ENCODE measurements at places on chromosomes 1 and 21. TPM values are rescaled to one million over a fixed set of nuclear protein-coding genes. Genes with fewer than 3 reads are reported as not detected.

GRCh38 chr1:233790662-233791371 lies 113.7 kb upstream of the SLC35F3 start:
- no peak overlapping the region for H3K27ac ChIP-seq
- peak; percentile 67 for DNase-seq
- no peaks in the 10 kb centered on the region for H3K4me1 ChIP-seq
- H3K4me3 ChIP-seq, result no peak overlapping the region
- H3K27me3 ChIP-seq, result no peaks in the 10 kb centered on the region
- H3K36me3 ChIP-seq, result no peaks in the 10 kb centered on the region

- no peak overlapping the region for H3K4me3 ChIP-seq
- no peaks in the 10 kb centered on the region for H3K27me3 ChIP-seq
- DNase-seq, result no peak
- H3K4me1 ChIP-seq, result peaks cover 12% of the 10 kb centered on the region
- H3K27ac ChIP-seq, result no peak overlapping the region
- no peaks in the 10 kb centered on the region for H3K36me3 ChIP-seq
Observed at GRCh38 chr1:66757722-66758240, 5.5 kb downstream of the DYNLT5 start.

The SPRR2B gene
- total RNA-seq, result not detected

- H3K4me1 ChIP-seq, result peaks cover 20% of the 10 kb centered on the region
- peak overlapping the region; percentile 77 for H3K4me3 ChIP-seq
- peak; percentile 23 for DNase-seq
- H3K36me3 ChIP-seq, result no peaks in the 10 kb centered on the region
Observed at GRCh38 chr1:84688463-84689061, 1.7 kb downstream of the SSX2IP start.

DNA sequence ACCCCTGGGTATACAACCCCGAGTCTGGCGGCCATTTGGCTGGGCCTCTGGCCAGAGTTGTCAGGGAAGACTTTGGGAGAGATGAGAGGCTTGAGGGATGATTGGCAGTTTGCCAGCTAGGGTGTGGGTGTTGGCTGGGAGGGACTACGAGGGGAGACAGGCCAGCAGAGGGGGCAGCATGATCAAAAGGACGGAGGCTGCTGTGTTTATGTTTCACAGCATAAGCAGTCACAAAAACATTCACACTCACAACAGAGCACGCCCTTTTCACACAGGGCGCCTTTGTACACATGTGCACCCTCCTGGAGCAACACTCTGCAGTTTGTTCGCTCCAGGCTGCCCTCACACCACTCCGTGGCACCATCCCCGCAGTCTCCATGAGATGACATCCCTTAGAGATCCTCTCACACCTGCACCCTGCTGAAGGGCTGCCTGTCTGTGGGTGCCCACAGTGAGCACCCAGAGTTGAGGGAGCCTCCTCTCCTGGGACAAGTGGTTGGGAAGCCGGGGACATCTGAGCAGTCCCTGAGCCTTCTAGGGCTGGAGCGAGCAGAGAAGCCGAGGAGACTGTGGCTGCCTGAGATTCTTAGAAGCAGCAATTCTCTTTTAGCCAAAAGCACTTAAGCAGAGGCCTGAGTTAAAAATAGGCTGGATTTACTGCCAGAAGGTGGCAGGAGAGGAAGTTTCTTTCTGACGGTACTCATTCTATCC lies 15.4 kb downstream of the EFNA3 start:
- peaks cover 7% of the 10 kb centered on the region for H3K4me1 ChIP-seq
- H3K27me3 ChIP-seq, result no peaks in the 10 kb centered on the region
- H3K4me3 ChIP-seq, result no peak overlapping the region
- no peak overlapping the region for H3K27ac ChIP-seq
- no peaks in the 10 kb centered on the region for H3K36me3 ChIP-seq

DNA sequence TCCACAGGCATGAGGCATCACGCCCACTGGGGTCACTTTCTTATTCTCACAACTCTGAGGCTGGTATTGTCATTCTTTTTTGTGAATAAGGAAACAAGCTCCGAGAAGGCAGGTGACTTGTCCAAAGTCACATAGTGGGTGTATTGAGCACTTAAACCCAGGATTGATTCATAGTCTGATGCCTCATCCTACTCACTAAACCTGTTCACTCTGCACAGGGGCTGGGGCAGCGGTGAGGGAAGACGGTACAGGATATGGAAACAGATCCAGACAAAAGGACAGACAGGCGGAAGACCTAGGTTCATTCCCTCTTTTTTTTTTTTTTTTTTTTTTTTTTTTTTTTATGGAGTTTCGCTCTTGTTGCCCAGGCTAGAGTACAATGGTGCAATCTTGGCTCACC lies 56.6 kb downstream of the NKAIN1 start:
- H3K4me3 ChIP-seq, result no peak overlapping the region
- no peak for DNase-seq
- no peak overlapping the region for H3K27ac ChIP-seq
- H3K27me3 ChIP-seq, result peaks cover 10% of the 10 kb centered on the region

DNA sequence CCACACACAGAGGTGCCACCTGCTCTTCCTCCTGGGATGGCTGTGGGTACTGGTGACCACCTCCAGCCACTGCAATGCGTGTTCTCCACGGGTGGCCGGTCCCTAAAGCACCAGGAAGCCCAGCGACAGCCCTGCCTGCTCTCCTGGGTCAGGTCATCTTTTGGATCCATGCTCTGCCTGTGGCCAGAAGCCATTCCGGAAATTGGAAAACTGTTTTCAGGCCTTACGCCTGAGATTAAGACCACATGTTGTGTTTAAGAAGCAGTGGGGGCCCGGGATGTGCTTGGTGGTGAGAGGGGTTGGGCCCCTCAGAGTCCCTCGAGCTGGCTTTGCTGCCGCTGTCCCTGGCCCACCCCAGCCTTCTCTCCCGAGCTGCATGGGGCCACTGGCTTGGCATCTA lies 150.8 kb downstream of the PEX14 start:
- H3K4me3 ChIP-seq, result no peak overlapping the region
- H3K4me1 ChIP-seq, result no peaks in the 10 kb centered on the region
- H3K27me3 ChIP-seq, result no peaks in the 10 kb centered on the region
- no peak for DNase-seq
- peaks cover 2% of the 10 kb centered on the region for H3K36me3 ChIP-seq

GRCh38 chr1:230076121-230076520 lies 9.1 kb downstream of the GALNT2 start:
- DNase-seq, result no peak
- no peak overlapping the region for H3K27ac ChIP-seq
- H3K4me3 ChIP-seq, result no peak overlapping the region

- H3K4me1 ChIP-seq, result peaks cover 12% of the 10 kb centered on the region
- no peak for DNase-seq
- no peaks in the 10 kb centered on the region for H3K36me3 ChIP-seq
Observed at GRCh38 chr1:199176713-199177112, 537.9 kb downstream of the PTPRC start.

GRCh38 chr21:21102896-21103295 lies 104.7 kb downstream of the NCAM2 start:
- no peaks in the 10 kb centered on the region for H3K36me3 ChIP-seq
- no peaks in the 10 kb centered on the region for H3K27me3 ChIP-seq
- no peak for DNase-seq
- peaks cover 6% of the 10 kb centered on the region for H3K4me1 ChIP-seq
- no peak overlapping the region for H3K27ac ChIP-seq

GRCh38 chr21:35219291-35219690 lies 170.2 kb upstream of the RUNX1 start:
- no peak for DNase-seq
- no peaks in the 10 kb centered on the region for H3K4me1 ChIP-seq
- H3K4me3 ChIP-seq, result no peak overlapping the region
- no peaks in the 10 kb centered on the region for H3K36me3 ChIP-seq

The RER1 gene
- total RNA-seq, result 152 TPM

DNA sequence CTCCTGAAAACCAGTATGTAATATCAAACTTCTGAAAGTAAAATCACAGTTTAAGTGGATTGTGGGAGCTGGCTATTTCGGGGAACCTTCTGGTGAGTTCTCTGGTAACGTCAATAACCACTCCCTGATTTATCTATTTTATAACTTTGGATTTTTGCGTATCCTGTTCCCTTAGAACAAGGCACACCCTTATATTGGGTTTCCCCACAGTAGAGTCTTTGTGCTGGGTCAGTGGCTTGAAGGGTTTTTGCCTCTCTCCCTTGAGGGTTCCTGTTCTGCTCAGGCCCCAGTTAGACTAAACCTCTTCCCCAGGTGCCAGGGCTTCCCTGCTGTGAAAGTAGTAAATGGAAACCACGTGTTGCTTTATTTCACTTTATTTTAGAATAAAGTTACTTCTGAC lies 21.3 kb downstream of the CCN1 start:
- DNase-seq, result no peak
- no peaks in the 10 kb centered on the region for H3K27me3 ChIP-seq
- no peak overlapping the region for H3K27ac ChIP-seq
- peaks cover 3% of the 10 kb centered on the region for H3K4me1 ChIP-seq
- H3K36me3 ChIP-seq, result no peaks in the 10 kb centered on the region

The ERG gene
- not detected for total RNA-seq

DNA sequence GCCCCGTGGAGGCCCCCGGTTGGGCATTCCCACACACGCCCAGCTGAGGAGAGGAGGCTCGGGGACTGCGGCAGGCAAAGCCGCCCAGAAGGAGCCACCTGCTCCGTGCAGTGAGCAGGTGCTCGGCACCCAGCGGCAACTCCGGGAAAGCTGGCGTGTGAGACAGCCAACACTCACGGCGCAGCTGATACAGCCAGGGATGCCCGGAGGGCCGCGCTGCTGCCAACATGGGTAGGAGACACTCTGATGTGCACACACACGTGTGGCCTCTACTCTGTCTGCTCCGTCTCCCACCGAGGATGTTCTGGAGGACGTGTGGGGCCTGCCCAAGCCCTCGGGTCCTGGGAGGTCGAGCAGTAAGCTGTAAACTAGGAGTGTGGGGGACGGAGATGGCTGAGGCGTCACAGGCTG lies 12.9 kb downstream of the MORN1 start:
- H3K27me3 ChIP-seq, result no peaks in the 10 kb centered on the region
- no peaks in the 10 kb centered on the region for H3K36me3 ChIP-seq
- DNase-seq, result no peak
- no peaks in the 10 kb centered on the region for H3K4me1 ChIP-seq
- no peak overlapping the region for H3K4me3 ChIP-seq

GRCh38 chr1:224458996-224459395 lies 24.4 kb upstream of the WDR26 start:
- no peak for DNase-seq
- H3K4me1 ChIP-seq, result peaks cover 8% of the 10 kb centered on the region

The CSF1 gene
- 7.2 TPM for total RNA-seq

GRCh38 chr1:224800486-224801119 lies 128.9 kb upstream of the DNAH14 start:
- H3K27me3 ChIP-seq, result no peaks in the 10 kb centered on the region
- no peak for DNase-seq
- no peaks in the 10 kb centered on the region for H3K36me3 ChIP-seq
- no peak overlapping the region for H3K27ac ChIP-seq

The SYDE2 gene
- 10.4 TPM for total RNA-seq

DNA sequence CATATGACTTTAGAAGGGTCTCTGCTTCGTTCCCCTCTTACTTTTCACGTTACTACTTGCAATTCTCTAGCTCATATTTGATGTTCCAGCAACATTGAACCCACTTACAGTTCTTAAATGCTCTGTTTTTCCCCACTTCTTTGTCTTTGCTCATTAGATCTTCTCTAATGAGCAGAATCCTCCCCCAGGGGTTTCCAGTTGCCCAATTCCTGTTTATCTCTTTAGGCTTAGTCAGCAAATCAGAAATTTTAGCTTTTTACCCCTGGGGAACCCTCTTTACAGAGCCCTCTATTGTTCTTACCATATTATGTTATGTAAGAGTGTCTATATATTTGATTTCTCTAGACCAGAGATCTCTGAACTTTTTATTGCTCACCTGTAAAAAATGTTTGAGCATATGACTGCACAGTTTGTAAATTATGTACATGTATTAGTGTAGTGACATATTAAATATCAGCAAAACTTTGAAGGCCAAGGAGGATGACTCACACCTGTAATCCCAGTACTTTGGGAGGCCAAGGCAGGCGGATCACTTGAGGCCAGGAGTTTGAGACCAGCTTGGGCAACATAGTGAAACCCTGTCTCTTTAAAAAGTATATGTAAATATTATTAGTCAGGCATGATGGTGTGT lies 71.4 kb downstream of the FNBP1L start:
- H3K4me1 ChIP-seq, result peaks cover 8% of the 10 kb centered on the region
- no peak for DNase-seq
- no peak overlapping the region for H3K4me3 ChIP-seq

GRCh38 chr1:26317612-26318337 lies at the start of gene CD52:
Gene CD52, plus strand, starts transcription at chr1:26317958. Its CDS starts 60 bp downstream, at chr1:26318018.
- H3K27me3 ChIP-seq, result no peaks in the 10 kb centered on the region
- H3K27ac ChIP-seq, result no peak within 1 kb of the TSS
- H3K4me3 ChIP-seq, result no peak within 1 kb of the TSS

DNA sequence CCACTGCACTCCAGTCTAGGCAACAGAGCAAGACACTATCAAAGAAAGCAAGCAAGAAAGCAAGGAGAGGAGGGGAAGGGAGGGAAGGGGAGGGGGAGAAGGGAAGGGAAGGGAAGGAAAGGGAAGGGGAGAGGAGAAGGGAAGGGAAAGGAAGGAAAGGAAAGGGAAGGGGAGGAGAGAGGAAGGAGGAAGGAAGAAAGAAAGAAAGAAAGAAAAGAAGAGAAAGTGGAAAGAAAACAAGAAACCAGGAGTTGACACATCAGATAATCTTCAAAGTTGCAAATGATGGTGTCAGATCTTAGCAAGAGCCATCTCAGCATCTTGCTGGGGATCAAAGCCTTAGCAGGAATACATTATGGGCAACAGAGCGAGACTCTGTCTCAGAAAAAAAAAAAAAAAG lies 14.9 kb upstream of the CDA start:
- no peaks in the 10 kb centered on the region for H3K4me1 ChIP-seq
- H3K36me3 ChIP-seq, result no peaks in the 10 kb centered on the region
- H3K4me3 ChIP-seq, result no peak overlapping the region

The EFCAB7 gene
- 21.6 TPM for total RNA-seq

The KRTAP10-10 gene
- total RNA-seq, result not detected

The PARS2 gene
- 7.0 TPM for total RNA-seq

The RIIAD1 gene
- not detected for total RNA-seq

DNA sequence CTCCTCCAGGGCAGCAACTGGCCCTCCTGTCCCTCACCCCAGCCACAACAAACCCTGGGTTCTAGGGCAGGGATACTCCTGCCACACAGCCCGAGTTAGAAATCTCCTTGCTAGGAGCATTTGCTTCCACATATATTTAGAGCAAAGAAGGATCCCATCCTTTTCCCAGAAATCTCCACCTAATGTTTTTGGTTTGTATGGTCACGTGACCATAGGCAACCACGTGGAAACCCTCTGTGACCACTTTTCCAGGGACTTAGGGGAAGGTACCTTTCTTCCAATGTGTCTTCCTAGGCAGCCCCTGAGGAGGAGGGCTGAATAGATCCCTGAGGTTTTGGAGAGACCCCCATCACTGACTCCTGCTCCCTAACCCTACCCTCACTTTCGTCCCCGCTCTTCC lies 25.5 kb downstream of the VANGL2 start:
- no peaks in the 10 kb centered on the region for H3K4me1 ChIP-seq
- DNase-seq, result no peak
- no peak overlapping the region for H3K27ac ChIP-seq
- H3K27me3 ChIP-seq, result no peaks in the 10 kb centered on the region
- peaks cover 3% of the 10 kb centered on the region for H3K36me3 ChIP-seq

- H3K4me1 ChIP-seq, result no peaks in the 10 kb centered on the region
- no peaks in the 10 kb centered on the region for H3K27me3 ChIP-seq
- no peak for DNase-seq
- H3K27ac ChIP-seq, result no peak overlapping the region
Observed at GRCh38 chr1:43492826-43493225, 37.9 kb upstream of the PTPRF start.
